ENCODE measurements at places on chromosomes 12 and 14.

DNA sequence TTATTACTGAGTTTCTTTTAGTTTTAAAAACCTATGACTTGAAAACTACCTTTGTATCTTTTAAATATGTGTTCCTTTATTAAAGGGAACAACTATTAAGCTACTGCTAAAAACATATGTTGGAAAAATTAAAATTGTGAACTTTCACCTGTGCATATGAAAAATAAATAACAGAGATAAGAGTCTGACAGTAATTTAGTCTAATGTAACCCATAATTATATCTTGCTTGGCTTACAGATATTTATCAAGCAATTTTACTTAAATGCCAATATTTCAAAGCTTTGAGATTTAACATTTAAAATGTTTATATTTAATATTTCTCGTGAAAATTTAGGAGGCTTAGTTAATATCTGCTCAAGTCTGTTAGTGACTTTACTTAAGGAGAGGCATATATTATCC is 309.8 kb downstream of the CCER1 start:
- no peak for DNase-seq

- DNase-seq, result no peak
Measured at GRCh38 chr12:26369588-26369987, 174.2 kb downstream of the SSPN start.

GRCh38 chr12:54286042-54287030 is 5.8 kb downstream of the HNRNPA1 start:
- no peak for DNase-seq

GRCh38 chr14:31745741-31746140 is 184.5 kb downstream of the NUBPL start:
- DNase-seq, result no peak

DNA sequence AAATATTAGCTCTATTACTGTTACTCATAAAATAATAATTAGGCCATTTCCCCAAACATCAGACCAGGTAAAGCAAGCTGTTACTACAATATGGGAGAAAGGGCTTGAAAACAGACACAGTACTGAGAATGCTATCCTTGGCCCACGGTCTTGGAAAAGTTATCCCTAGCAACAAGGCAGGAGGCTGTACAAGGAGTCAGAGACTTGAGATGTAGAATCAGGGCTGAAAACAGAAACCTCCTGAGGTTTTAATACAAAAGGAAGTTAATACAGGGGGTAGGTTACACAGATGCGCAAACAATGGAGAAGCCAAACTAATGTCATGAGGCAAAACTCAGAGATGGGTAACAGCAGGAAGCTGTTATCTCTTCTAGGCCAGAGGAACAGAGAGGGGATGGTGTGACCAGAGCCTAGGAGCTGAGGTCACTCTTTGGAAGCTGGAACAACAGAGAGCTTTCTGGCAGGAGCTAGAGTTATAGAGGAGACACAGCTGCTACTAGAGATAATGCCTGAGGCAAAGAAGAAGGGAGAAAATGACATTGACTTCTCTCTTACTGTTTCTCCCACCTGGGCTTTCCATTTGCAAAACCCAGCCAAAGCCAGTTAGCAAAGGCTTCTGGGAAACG is 248.8 kb downstream of the SUDS3 start:
- DNase-seq, result no peak

DNA sequence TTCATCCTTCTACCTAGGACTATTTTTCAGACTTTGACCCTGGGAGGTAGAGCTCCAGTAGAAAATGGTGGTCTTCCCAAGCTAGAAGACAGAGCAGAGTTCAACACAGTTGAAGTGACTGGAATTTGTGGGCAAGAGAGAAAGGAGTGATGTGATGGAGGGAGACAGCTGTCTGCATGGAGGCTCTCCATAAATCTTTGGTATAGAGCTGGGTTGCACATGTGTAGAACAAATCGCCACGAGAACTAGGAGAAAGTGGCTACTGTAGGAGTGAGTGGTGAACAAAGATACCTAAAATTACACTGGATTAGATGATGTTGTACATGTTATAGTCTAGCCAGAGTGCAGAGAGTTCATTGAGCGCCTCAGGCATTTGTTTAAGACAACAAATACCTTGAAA is 14.5 kb downstream of the GPR135 start:
- no peak for DNase-seq

DNA sequence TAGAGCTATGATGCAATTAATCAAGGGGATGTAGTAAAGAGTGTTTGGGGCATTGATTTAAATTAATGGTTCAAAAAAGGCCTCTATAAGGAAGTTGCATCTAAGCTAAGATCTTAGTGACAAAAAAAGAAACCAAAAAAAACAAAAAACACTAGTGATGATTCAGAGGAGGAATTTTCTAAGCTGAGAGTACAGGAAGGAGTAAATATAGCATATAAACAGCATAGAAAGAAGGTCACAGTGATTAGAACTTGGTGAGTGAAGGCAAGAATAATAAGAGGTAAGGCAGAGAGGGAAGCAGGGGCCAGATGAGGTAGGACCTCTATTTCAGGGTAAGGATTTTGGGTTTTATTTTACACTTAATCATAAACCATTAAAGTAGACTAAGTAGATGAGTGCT is 48.0 kb upstream of the PDZRN4 start:
- DNase-seq, result no peak

DNA sequence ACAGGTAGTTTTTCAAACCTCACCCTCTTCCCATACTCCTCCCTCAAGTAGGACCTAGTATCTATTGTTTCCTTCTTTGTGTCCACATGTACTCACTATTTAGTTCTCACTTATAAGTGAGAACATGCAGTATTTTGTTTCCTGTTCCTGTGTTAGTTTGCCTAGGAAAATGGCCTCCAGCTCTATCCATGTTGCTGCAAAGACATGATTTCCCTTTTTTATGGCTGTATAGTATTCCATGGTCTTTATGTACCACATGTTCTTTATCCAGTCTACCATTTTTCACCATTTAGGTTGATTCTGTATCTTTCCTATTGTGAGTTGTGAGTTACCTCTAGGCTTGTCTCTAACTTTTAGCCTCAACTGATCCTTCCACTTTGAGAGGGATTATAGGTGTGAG is 310.7 kb downstream of the PRKD1 start:
- DNase-seq, result no peak

- DNase-seq, result no peak
Measured at GRCh38 chr14:82341261-82341810, 807.7 kb upstream of the SEL1L start.

All from activated T-cell treated with anti-CD3 and anti-CD28 coated beads, Interleukin-2, amount 50 U/mL, for 1 hour (primary cell).